Stimulated activated naive CD4-positive, alpha-beta T cell treated with Interleukin-2 at 50 U/mL for 16 hours (primary cell): ENCODE measurements at places on chromosomes 2 and 18.

DNA sequence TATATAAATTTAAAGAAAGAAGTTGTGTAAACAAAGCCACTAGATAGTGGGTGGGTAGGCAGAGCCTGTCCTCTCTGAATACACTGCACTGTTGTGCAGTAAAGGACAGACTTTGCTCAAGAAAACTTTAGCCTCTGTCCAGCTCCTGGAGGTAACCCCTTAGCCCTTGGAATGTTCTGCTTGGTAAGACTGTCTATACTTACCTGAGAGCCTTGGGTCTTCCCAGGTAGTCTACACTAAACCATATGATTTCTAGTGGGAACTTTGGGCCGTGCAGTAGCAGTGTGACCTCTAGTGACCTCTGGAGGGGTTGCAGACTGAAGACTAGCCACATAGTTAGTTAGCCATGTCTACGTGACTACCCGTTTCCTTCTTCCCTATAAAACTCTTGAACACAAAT is 678.3 kb upstream of the NRXN1 start:
- no peak for DNase-seq

DNA sequence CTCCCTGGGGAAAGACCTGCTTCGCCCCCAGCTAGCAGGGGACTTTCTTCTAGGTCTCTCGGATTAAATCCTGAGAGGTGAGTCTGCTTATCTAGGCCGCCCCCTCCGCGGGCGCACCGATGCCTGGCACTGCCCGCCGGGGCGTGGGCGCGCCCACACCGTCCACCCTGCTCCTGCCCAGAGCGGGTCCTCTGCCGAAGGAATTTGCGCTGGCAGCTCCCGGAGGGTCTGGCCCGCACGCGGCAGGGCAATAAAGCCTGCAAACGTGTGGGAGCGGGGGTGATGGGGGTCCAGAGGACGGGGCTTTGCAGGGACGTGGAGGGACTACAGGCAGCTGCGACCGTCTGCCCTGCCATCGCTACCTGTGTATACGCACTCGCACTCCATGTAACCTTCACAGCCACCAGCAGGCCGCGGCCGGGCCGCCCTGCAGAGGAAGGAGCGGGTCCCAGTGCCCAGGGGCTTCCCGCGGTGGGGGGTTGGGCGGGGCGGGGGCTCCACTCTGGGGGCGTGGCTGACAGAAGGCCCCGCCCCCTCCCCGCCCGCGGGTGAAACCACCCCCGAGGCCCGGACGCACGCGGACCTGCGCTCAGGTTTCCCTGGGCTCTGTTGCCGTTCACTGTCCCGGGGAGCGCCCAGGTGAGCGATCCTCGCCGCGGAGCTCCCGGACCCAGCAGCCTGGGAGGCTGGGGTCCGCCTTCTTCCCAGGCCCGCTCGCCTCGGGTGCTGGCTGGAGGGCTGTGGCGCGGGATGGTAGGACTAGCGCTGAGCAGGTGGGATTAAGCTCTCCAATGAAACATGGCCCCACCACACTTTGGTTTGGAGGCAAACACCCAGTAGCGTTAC is 174.5 kb upstream of the HS6ST1 start:
- DNase-seq: no peak

DNA sequence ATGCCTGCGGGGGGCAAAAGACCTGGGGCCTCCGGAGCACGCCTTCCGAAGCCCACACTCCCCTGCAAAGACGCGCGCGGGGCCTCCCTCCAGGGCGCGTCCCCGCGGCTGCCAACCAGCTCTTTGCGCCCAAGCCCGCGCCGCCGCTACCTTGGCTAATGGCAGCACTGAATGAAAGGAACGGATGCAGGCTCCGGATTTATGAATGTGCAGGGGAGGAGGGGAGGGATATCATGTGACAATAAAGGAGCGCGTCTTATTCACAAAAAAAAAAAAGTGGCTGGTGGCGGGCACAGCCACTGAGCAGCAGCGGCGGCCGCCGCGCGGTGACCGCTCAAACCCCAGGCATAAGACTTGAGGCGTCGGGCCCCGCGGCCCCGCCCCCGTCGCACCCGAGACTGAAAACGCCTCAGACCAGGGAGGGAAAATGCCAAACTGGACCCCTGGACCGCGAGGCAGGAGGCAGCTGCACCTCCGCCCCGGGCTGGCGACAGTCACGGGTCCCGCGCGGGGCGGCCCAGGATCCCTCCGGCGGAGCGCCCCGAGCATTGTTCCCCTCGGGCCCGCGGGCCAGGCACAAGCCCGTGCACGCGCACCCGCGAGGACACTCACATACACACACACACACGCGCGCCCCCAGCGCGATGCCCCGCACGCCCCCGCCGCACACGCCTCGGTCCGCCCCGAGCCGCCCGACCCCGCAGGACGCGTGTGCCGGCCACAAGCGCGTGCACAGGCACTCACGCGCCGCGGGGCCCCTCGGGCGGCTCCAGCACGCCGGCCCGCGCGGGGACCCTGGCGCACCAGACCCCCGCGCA is 1.6 kb downstream of the SPRED2 start:
- peak; percentile 54 for DNase-seq

GRCh38 chr2:226118471-226119429 is 680.9 kb downstream of the IRS1 start:
- DNase-seq: no peak

DNA sequence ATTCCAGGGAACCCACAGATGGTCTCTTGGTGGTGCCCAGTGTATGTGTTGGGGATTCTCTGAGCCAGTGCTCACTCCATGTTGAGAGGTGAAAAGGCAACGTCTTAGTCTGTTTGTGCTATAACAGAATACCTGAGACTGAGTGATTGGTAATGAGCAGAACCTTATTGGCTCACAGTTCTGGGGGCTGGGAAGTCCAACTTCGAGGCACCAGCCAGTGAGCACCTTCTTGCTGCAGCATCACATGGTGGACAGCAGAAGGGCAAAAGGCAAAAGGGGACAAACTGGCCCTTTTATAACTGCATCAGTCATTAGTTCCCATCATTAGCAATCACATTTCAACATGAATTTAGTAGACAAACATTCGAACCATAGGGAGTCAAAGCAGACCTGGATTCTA is 81.0 kb upstream of the SP3 start:
- DNase-seq: no peak

DNA sequence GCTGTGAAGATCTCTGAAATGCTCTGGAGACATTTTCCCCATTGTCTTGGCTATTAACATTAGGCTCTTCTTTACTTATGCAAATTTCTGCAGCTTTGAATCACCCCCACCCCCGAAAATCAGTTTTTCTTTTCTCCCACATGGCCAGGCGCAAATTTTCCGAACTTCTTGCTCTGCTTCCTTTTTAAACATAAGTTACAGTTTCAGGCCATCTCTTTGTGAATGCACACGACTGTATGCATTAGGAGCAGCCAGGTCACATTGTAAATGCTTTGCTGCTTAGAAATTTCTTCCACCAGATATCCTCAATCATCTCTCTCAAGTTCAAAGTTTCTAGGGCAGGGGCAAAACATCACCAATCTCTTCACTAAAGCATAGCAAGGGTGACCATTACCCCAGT is 106.8 kb downstream of the PARD3B start:
- DNase-seq: no peak

GRCh38 chr2:10892796-10893350 is 18.9 kb upstream of the KCNF1 start:
- DNase-seq: no peak

DNA sequence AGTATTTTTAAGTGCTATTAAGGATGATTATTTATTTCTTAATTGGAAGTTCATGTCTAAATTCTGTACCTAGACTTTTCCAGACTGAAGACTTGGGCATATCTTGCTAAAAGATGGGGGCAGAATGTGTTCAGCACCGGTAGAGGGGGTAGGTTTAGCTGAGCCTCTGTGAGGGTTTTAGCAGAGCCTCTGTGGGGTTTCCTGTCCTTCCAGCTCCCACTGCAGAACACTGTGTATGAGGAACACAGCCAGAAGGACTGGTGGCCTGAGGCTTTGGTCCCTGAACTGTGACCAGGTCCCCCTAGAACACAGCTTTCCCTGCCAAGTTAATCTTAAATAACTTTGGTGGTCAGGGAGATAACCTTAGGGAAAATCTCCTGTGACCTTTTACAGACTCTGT is 123.4 kb upstream of the EPC2 start:
- no peak for DNase-seq

DNA sequence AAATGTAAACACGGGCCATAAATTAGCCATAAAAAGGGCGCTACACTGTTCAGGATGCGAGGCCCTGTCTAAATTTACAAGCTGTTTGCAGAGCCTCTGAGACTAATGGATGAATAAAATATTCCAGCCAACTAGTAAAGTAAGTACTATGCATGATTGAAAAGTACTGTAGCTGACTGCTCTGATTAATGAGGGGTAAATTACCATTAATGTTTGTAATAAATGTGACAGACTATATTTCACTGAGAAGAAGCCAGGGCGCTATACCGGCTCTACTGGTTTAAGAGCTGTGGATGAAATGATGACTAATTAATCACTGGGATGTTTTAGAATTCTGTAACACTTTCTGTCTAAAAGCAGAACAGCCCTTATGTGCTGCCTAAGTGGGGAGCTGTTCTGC is 54.3 kb upstream of the RGPD4 start:
- no peak for DNase-seq
